Activated CD4-positive, alpha-beta T cell treated with anti-CD3 and anti-CD28 coated beads for 1 hour (primary cell): ENCODE measurements at places on chromosomes 1 and 21.

DNA sequence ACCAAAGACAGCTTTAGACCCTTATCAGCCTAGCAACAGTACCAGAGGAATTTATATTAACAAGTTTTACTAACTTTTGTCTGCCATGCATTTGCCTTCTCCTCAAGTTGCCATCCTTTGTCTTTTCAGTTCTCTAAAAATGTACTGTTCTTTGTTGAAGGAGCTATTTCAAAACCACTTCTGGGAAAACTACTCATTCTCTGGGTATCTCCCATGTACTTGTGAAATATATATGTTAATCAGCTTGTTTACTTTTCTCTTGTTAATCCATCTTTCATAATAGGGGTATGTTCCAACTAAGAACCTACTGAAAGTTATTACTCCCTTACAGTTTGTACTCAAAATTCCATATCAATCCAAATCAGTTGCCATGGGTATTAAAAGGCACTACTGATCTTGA is 16.3 kb downstream of the DPYD start:
- no peak for DNase-seq

- DNase-seq: no peak
These were observed 84.4 kb downstream of the NIBAN1 start for GRCh38 chr1:184889902-184890301.

GRCh38 chr21:45309069-45309986 is 21.6 kb upstream of the POFUT2 start:
- no peak for DNase-seq

GRCh38 chr1:183034682-183035081 is 11.5 kb downstream of the LAMC1 start:
- no peak for DNase-seq

DNA sequence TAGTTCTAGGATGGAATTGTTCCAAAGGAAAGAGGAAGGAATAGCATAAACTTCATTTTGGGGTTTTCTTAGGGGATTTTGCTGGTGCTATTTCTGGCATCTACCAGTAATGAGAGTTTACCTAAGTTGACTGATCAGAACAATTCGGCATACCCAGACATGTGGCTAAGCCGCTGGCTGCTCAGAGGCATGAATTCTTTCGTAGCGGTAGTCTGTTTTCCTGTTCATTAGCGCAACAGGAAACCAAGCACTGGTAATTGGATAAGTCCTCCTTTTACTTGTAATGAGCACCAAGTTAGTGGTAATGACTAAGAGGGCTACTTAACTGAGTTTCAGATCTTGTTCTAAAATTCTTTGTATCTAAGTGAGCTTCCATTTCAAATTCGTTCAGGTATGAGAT is 38.6 kb downstream of the C21orf91 start:
- DNase-seq: no peak

DNA sequence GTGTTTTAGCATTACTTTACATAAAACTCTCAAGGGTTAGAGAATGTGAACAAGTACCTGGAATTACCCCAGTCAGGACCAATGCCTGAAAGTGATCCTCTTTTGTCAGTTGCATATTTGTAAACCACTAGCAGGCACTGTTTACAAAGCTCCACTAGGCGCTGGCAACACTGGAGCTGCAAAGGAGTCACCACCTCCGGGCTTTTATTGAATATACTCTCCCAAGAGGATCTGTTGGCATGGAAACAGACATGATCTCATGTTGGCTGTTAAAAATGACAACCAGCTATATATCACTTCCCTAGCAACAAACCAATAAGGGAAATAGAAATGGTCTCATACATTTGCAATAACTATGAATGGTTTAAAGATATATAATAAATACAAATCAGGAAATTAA is 116.0 kb downstream of the TTLL7 start:
- no peak for DNase-seq
